ENCODE measurements at places on chromosomes 16 and 17.

GRCh38 chr17:12388226-12388625 is 277.5 kb upstream of the MYOCD start:
- no peak for DNase-seq

GRCh38 chr17:80101946-80102663 is 724 bp downstream of the GAA start:
- no peak for DNase-seq

DNA sequence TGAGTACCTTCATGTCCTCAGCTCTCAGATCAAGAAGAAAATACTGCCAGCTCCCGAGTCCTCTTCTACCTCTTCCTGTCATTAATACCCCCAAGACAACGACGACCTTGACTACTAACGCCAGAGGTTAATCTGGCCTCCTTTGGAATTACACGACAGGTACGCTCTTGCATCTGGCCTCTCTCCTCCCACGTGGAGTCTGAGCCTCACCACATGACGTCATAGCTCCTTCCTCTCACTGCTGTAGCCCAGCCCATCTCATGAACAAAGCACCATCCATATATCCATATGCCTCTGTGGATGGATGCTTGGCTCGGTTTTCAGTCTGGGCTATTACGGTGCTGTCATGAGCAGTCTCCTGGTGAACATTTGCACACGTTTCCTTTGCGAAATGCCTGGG is 110.2 kb upstream of the TNRC6C start:
- DNase-seq: no peak

DNA sequence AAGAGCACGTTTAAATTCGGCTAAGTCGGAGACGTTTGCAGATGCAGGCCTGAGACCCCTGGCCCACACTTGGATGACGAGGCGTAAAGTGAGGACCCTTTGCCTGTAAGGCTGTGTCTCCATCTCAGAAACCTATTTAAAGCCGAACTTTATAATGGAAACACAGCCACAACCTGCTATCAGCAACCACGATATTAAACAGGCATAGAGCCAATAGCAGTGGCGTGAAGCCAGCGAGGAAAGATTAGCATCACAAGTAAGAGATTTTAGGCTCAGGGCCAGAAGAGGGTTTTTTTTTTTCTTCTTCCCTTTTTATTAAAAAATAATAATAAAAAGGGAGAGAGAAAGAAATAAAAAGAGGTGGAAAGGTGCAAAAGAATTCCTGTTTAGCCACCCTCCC is 111.3 kb upstream of the NOL11 start:
- peak; percentile 47 for DNase-seq

DNA sequence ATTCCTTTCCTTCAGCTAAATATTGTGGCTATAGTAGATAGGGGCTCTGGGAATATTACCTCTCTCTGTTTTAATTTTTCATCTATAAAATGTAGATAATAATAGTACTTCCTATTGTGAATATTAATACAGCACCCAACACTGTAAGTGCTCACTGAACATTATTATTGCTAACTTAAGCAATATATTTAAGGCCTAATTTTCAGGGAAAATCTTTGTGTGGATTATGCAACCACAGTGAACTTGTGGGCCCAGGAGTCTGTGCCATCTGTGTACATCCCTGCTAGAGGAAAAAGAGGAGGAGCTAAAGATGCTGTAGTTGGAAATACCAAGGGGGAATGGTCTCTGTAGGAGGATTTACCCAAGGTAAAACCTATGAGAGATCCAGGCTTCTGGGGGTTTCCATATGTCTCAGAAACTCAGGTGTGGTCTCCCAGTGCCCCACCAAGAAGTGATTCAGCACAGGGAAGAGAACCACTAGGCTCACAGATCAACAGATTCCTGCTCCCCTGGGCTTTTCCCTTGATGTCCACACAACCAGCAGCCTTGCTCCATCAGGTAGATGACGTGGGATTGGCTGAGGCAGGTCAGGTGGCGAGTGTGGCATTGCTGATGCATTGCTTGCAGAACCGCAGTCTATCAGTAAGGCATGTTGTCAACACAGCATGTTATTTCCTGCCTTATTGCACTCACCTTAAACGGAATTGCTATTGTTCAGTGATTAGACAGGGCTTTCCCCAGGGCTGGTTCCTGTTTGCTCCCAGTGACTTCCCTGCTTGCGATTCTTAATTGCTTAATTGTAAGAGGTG is 1.6 kb upstream of the N4BP1 start:
- DNase-seq: peak; percentile 42

- no peak for DNase-seq
Observed at GRCh38 chr17:76388966-76389888, 4.8 kb downstream of the SPHK1 start.

GRCh38 chr16:73190688-73191659 is 143.0 kb upstream of the ZFHX3 start:
- DNase-seq: no peak

GRCh38 chr16:87690911-87691685 is 74.7 kb downstream of the KLHDC4 start:
- no peak for DNase-seq

DNA sequence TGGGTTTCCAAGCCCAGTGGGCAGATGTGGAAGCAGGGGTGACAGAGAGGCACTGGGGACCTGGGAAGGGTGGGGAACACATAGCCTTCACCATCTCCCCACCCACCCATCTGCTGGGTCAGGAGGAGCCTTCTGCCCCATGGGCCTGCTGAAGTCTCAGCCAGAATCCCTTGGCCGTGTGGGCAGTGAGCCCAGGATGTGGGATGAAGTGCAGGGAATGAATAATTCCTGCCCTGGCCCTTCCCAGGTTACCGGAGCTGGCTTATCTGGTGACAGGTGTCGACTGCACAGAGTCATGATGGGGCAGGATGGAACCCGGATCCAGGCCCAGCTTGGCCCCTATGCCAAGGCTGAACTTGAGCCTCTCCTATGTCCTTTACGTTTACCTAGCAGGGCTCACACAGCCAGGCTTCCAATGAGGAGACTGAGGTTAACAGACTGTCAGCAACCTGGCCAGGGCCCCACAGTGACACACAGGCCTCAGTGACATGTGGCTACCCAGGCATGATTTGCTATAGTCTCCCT is 17.5 kb downstream of the ATP2A3 start:
- DNase-seq: no peak

- DNase-seq: no peak
Observed at GRCh38 chr17:183021-183420, 1.6 kb upstream of the DOC2B start.

GRCh38 chr16:52283018-52283417 is 263.9 kb downstream of the TOX3 start:
- DNase-seq: no peak

DNA sequence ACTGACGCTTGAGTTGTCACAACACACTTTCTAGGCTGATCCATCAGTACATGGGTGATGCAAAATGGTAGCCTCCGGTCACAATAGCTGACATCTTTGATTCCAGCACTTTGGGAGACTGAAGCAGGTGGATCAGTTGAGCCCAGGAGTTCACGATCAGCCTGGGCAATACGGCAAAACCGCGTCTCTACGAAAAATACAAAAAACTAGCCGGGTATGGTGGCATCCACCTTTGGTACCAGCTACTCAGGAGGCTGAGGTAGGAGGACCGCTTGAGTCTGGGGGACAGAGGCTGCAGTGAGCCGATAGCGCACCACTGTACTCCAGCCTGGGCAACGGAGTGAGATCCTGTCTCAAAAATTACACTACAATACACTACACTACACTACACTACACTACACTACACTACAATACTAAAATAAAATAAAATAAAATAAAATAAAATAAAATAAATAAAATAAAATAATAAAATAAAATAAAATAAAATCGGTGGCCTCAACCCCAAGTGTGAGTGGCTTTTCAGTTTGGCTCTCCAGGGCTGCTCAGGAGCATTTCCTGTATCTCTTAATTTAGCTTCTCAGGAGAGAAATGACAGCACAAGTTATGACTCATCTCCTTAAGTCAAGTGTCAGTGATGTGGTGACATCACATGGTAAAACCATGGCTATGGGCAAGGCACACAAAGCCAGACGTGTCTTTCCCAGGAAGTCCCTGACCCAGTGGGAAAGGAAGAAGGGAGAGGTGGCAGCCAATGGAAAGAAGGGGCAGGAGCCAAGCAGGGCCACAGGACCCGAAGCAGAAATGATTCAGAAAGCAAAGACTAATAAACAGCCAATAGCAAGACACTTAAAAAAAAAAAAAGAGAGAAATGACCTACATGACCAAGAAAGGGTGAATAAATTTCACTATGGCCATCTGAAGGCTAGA is 75.3 kb upstream of the TBC1D3K start:
- DNase-seq: peak; percentile 73

DNA sequence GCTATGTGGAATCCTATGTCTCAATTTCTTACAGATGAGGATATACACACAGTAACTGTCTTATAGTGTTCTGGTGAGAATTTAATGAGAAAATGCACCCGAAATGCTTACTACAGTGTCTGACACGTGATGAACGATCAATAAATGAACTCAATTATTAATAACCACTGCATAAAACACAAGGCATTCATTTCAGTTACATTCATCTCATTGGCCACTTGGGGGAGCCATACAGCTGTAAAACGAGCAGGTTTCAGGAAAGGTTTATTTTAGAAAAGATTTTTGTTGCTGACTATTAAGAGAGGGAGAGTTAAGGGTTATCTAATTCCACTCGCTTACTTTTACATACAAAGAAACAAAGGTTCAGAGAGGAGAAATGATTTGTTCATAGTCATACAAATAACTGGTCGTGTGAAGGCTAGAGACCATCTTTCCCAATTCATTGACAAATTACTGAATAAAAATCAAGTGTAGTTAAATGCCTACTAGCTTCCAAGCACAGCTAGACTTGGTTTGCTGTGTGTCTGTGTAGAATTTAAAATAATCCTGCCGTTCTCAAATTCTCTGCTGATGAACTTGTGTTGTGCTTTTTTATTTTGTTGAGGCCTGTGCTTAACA is 160.1 kb downstream of the MAP2K4 start:
- peak; percentile 50 for DNase-seq

- DNase-seq: no peak
Observed at GRCh38 chr17:67902511-67903231, 77.4 kb downstream of the BPTF start.
